ENCODE measurements at places on chromosomes 6 and 20.

DNA sequence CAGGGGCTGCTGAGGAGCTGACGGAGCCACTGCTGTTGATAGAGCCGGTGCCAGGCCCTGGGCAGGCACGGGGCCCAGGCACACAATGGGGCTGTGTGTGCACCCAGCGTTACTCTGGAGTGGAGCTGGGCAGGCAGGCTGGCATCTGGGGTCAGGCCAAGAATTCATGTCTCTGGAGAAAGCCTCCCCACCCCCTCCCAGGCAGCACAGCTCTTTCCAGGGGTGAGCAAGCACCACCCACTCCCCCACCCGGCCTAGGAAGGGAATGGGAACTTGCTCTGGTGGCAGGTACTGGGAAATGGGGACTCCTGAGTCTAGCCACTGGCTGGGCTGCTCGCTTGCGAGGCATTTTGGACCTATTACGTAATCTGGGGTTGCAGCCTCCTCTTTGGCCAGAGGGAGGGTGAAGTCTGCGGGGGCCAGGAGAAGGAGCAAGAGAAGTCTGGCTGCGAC, 22.7 kb downstream of the TFEB start:
- DNase-seq, result no peak

- no peak for DNase-seq
Measured at GRCh38 chr6:13250703-13251102, 77.6 kb downstream of the TBC1D7 start.

DNA sequence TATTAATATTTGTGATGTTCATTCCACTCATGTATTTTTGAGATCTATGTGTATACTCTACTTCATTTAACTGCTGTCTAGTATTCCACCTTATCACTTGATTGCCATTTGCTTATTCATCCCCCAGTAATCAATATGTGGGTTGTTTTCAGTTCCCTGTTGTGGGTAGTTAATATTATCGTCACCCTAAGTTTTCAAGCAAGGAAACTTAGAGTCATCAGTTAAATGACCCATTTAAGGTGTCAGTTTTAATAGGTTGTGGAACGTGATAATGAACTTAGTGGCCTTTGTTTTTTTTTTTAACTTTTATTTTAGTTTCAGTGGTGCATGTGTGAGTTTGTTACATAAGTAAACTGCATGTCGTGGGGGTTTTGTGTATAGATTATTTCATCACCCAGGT, 90.3 kb downstream of the SLC24A3 start:
- no peak for DNase-seq

DNA sequence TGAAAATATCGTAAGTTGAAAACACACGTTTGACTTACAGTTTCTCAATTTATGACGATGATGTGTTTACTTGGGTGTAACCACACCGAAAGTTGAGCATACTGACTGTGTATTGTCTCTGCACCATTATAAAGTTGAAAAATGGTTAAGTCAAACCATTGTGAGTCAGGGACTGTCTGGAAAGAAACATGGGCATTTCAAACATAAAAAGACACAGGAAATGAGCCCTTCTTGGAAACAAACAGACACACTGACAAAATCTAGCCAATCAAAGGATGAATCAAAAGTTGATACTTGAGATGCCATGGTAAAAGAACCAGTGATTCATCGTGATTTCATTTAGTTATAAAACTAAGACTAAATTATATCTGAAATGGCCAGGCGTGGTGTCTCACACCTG, 5.3 kb downstream of the POPDC3 start:
- DNase-seq, result no peak

DNA sequence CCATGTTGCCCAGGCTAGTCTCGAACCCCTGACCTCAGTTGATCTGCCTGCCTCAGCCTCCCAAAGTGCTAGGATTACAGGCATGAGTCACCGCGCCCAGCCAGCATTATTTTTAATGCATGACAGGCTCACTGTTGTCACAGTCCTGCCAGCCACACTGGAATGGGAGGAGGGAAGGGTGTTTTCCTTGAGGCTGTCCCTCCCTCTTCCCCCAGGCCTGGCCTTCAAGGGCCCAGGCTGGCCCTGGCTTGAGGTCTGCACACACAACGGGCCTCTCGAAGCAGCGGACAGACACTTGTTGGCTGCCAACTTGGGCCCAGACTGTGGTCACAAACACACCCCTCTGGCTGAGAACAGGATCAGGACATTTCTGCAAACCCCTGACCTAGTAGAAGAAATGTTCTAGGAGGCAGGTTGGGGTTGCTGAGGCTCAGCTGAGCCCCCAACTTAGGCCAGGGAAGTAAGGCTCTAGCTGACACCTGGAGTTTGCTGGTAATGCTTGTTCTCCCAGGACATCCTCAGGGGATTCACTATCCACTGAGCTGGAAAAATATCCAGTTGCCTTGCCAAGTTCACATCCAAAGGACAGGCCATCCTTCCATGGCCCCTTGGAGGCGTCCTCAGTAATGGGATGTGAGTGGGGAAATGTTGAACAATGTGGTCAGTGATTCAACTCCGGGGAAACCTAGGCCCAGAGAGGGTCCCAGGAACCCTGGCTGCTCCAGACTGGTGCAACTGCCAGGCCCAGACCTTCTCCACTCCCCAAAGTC, 9.9 kb downstream of the SNTA1 start:
- DNase-seq, result no peak

- DNase-seq, result no peak
Measured at GRCh38 chr20:58618351-58619076, 32.6 kb upstream of the STX16 start.

DNA sequence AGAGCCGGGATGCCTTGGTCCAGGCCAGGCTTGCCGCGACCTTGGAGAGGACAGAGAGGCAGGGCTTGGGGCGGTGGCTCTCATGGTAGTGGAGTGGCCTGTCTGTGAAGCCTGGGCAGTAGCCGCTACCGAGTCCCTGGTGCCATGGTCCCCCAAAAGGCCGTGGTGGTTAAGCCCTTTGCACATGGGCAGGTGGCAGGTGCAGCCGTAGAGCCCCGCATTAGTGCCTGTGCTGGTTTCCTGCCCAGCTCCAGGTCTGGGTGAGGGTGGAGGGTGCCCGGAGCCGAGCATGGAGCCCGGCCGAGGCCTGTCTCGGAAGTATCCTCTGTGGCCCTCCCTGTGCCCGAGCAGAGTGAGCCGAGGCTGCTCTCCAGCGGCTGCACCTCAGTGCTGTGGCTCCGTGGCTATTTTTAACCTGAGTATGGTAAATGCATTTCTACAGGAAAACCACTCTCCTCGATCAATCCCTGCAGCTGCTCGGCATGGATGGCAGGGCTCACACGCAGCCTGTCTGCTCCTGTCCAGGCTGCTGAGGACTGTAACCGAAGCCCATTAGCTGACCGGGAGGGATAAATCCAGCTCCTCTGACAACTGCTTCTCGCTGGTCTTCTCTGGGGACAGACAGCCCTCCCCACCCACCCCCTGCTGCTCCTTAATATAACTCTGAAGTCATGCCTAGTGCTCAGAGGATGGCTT, 36.3 kb upstream of the GATA5 start:
- DNase-seq, result no peak

DNA sequence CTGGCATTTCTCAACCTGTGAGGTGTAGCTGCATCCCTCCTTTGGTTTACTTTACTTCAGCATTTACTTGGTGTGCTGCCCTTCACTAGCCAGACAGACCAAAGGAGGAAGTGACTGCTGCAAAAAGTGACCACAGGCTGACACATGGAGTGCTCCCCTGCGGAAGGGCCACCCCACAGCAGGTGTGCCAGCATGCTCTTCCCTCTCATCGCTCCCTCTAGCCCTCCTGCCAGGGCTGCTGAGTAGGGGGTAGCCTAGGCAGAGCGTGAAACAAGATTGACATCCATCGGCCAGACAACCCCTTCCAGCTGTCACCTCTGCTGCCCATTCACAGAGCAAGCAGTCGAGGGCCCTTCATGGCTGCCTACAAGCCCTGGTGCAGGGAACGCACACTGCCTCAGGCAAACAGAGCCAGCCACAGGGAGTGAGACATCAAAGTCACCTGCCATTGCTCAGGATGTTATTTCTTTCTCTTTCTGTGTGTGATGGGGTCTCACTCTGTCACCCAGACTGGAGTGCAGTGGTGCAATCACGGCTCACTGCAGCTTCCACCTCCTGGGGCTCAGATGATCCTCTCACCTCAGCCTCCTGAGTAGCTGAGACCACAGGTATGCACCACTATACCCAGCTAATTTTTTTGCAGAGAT, 102.0 kb upstream of the RPS6KA2 start:
- no peak for DNase-seq

- no peak for DNase-seq
Measured at GRCh38 chr20:51206032-51206662, 183.2 kb upstream of the KCNG1 start.

DNA sequence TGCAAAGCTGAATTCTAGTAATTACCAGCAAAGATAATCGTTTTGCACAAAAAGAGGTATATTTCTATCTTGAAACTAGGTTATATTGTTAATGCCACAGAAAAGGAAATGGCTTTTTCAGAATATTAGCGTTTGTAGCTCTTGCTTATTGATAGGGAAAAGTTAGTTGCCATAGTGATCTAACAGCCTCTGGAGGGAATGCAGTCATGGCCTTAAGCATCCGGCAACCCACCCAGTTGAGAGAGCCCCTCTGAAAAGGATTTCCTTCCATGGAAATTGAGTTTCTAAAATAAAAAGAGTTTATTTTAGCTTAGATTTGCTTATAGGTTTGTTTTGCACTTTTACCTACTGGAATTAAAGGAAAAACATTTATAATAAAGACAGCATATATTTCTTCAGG, 224.5 kb downstream of the BCKDHB start:
- no peak for DNase-seq

DNA sequence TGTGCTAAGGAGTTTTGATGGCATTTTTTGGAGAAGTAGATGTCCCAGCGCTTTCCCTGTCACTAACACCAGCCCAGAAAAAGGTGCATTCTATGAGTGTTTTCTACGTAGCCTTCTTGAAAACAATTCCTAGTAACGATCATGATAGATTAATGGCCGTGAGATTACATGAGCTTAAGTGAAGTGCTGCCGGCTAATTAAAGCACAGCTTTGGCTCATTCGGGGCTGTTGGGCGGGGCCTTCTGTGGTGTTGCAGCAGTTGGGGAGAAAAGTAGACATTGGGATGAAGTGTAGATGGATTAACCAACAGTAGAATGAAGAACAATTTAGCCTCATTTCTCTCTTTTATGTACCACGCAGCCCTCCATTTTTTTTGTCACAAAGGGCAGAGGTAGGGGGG, 20.8 kb upstream of the TRAF3IP2 start:
- no peak for DNase-seq

DNA sequence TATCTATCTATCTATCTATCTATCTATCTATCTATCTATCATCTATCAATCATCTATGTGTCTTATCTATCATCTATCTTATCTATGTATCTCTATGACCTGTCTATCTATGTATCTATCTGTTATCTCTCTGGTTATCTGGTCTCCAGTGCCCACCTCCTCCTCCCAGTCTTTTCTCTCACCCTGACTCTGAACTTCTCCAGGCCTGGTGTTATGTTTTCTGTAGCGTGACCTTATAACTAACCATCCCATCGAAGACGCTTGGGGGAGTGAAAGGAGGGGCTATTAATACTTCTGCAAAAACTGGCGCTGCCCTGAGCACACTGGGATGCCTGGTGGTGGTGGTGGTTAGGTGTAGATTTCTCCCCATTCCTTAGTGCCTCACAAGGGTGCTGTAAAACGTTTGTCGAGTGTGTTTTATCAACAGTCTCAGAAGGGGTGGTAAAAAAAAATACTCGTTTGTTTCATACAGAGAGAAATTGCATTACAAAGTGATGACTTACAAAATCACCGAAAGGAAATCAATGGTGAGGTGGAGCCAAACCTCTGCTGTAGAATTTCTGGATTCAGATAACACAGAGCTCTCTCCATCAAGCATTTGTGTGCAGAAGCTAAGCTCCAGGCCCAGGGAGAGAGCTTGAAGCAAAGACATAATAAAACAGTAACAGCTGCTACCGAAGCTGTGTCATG, 156.2 kb downstream of the BCAS1 start:
- DNase-seq, result no peak

All from effector memory CD4-positive, alpha-beta T cell (primary cell).